Prostate gland (tissue), 2 donors: ENCODE measurements at places on chromosomes 1 and 21. TPM values are rescaled to one million over a fixed set of nuclear protein-coding genes. Genes with fewer than 3 reads are reported as not detected.

Gene SUSD4
- 10.7 TPM for total RNA-seq

Gene FAM78B
- 3.7 TPM for total RNA-seq

Gene CRNN
- total RNA-seq, result 0.62 TPM

Gene DNASE2B
- 8.6 TPM for total RNA-seq

Gene AQP10
- 0.85 TPM for total RNA-seq

Gene WDR64
- total RNA-seq, result not detected

Gene HDGF
- 156 TPM for total RNA-seq
